ENCODE measurements at places on chromosomes 16 and 17. TPM values are rescaled to one million over a fixed set of nuclear protein-coding genes. Genes with fewer than 3 reads are reported as not detected.

DNA sequence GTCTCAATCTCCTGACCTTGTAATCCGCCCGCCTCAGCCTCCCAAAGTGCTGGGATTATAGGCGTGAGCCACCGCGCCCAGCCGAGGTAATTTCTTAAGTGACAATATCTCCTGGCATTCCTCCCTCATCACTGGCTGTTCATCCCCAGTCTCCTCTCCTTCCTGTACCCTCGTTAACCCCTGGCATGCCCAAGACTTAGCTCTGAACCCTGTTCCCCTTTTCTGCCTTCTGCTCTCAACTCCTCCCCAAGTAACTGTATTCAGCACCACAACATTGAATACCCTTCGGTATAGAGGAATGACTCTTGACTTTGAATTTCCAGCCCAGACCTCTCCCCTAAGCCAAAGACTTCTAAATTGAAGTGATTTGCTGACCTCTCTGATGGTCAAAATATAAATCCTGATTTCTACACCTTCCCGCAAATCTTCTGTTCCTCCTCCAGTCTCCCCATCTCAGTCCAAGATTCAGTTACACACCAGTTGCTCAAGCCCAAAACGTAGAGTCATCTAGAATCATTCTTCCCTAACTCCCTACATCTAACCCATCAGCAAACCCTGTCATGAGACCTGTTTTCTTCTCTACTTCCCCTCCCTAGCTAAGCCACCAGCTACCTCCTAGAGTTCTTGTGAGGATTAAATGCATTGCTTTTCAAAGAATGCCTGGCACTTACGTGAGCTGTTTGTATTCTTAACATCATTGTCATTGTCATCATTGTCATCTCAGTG is 14.8 kb downstream of the PMP22 start:
- no peaks in the 10 kb centered on the region for H3K4me1 ChIP-seq
- H3K4me3 ChIP-seq = no peak overlapping the region
- no peaks in the 10 kb centered on the region for H3K27me3 ChIP-seq
- H3K27ac ChIP-seq = peak overlapping the region; percentile 5

GRCh38 chr16:89890886-89891657 is 17.7 kb downstream of the TCF25 start:
- peaks cover 20% of the 10 kb centered on the region for H3K36me3 ChIP-seq
- H3K27me3 ChIP-seq = no peaks in the 10 kb centered on the region
- H3K4me3 ChIP-seq = no peak overlapping the region
- no peaks in the 10 kb centered on the region for H3K4me1 ChIP-seq
- no peak for DNase-seq
- no peak overlapping the region for H3K27ac ChIP-seq

DNA sequence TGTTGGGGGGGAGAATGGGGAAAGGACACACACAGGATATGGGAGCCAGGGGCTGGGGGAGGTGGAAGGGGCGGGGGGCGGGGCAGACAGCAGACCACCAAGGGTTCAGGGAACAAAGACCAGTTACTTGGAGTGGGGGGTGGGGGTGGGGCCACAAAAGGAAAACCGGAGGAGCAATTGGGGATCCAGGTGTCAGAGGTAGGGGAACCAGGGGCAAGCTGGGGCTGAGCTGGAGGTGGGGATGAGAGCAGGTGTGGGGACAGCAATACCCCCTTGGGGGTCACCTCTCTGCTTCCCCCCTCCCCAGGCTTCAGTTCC is 1.4 kb upstream of the ORAI3 start:
- H3K27me3 ChIP-seq = no peaks in the 10 kb centered on the region
- H3K4me3 ChIP-seq = no peak overlapping the region
- H3K27ac ChIP-seq = no peak overlapping the region
- peaks cover 13% of the 10 kb centered on the region for H3K4me1 ChIP-seq
- H3K36me3 ChIP-seq = peaks cover 11% of the 10 kb centered on the region

- no peaks in the 10 kb centered on the region for H3K4me1 ChIP-seq
- no peak for DNase-seq
- H3K36me3 ChIP-seq = no peaks in the 10 kb centered on the region
Measured at GRCh38 chr16:78992001-78992400, 608.5 kb downstream of the MAF start.

DNA sequence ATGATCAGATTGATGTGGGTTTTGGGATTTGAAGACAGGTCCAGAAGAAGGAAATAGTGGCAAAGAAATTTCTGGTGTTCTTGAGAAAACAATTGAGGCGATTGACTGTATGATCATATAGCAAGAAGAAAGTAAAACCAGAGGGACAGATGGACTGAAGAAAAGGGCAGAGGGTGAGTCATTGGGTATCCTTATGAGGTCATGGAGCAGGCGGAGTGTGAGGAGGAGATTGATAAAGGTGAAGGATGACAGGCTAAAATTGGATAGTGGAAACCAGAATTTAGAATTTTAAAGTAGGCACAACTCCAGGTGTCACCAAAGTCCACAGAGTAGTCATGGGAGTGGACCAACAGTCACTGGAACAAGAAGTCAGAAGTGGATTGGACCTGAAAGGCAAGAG is 1.4 kb upstream of the KRT28 start:
- no peaks in the 10 kb centered on the region for H3K36me3 ChIP-seq
- H3K27ac ChIP-seq = no peak overlapping the region
- DNase-seq = no peak
- H3K4me1 ChIP-seq = no peaks in the 10 kb centered on the region
- no peak overlapping the region for H3K4me3 ChIP-seq
- H3K27me3 ChIP-seq = no peaks in the 10 kb centered on the region

DNA sequence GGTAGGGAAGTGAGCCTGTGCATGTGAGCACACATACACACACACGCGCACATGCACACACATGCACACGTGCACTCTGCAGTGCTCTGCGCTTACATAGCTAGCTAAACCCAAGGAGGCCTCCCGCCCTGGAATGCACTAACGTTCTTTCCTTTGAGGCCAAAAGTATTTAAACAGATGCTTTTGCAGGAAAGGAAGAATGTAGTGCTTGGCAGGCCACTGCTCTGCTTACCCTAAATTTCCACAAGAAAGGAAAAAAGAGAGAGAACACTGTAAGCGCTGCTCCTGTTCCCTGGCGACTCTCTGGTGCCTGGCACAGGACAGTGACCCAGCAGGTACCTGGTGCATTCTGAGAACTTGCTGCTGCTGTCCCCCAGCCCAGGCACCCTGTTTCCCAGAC is 31.3 kb upstream of the MRPS23 start:
- no peak overlapping the region for H3K27ac ChIP-seq
- peaks cover 34% of the 10 kb centered on the region for H3K4me1 ChIP-seq
- H3K36me3 ChIP-seq = peaks cover 25% of the 10 kb centered on the region
- H3K4me3 ChIP-seq = no peak overlapping the region

Gene DHX58
- total RNA-seq = 28.6 TPM

GRCh38 chr16:57623251-57624043 is 5.0 kb upstream of the ADGRG1 start:
- H3K4me1 ChIP-seq = peaks cover 14% of the 10 kb centered on the region
- peak overlapping the region; percentile 14 for H3K27ac ChIP-seq
- H3K4me3 ChIP-seq = no peak overlapping the region
- DNase-seq = no peak
- H3K27me3 ChIP-seq = no peaks in the 10 kb centered on the region

Gene CCL4L2
- total RNA-seq = 10.7 TPM

DNA sequence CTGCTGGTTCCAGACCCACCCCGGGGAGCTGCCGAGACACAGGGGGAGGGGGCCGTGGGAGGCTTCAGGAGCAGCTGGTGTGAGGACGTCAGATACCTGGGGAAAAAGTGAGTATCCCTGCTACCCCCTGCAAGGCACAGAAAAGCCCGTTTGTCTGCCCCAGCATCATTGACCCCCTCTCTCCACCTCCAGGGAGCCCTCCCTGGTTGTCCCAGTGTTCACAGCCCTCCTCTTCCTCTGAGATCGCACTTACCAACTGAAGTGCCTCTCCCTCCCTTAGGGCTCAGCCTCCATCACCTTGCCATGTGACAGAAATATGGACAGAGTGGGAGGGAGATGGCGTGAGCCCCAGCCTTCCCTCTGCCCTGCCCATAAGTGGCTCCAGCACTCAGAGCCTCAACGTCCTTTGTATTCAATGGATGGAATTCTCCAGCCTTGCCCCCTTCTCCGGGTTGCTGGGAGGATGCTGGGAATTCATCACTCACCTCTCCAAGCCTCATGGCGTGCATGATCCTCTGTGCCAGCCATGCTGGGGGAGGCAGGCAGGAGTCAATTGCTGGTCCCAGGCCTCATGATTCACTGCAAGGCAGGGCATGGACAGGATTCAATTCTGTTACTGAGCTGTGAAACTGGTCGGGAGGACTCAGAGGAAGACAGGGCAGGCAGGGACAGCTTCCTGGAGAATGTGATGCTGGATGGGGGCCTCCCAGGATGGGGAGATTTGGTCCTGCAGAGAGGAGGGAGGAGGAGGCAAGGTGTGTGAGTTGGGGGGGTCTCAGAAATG is 14.6 kb downstream of the SPNS3 start:
- no peak overlapping the region for H3K4me3 ChIP-seq
- no peaks in the 10 kb centered on the region for H3K4me1 ChIP-seq
- H3K27ac ChIP-seq = no peak overlapping the region

Gene ABCC12
- total RNA-seq = not detected

Gene ZNF276
- 34.9 TPM for total RNA-seq

DNA sequence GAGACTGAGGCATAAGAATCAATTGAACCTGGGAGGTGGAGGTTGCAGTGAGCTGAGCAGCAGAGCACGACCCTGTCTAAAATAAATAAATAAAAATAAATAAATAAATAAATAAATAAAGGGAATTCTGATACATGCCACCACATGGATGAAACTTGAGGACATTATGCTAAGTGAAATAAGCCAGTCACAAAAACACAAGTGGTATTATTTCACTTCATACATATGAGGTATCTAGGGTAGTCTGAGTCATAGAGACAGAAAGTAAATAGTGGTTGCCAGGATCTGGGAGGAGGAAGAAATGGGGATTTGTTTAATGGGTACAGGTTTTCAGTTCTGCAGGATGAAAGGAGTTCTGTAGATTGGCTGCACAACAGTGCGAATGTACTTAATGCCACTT is 16.3 kb downstream of the PIPOX start:
- H3K27me3 ChIP-seq = no peaks in the 10 kb centered on the region
- no peak for DNase-seq
- no peak overlapping the region for H3K27ac ChIP-seq
- H3K36me3 ChIP-seq = no peaks in the 10 kb centered on the region

GRCh38 chr17:78925662-78926555 is 722 bp upstream of the TIMP2 start:
- H3K4me1 ChIP-seq = peaks cover 20% of the 10 kb centered on the region
- peak; percentile 89 for DNase-seq
- no peak overlapping the region for H3K4me3 ChIP-seq

Gene FA2H
- total RNA-seq = 7.1 TPM

Gene BRCA1
- total RNA-seq = 15.7 TPM

- H3K36me3 ChIP-seq = no peaks in the 10 kb centered on the region
- no peak within 1 kb of the TSS for H3K4me3 ChIP-seq
- H3K4me1 ChIP-seq = peaks cover 9% of the 10 kb centered on the region
- H3K27me3 ChIP-seq = no peaks in the 10 kb centered on the region
- no peak within 1 kb of the TSS for H3K27ac ChIP-seq
Measured at GRCh38 chr17:36001110-36001771, at the start of gene CCL15. TSS of gene CCL15 (minus strand) at chr17:36001553. CDS start at chr17:36001492, 61 bp downstream.

- no peaks in the 10 kb centered on the region for H3K27me3 ChIP-seq
- H3K36me3 ChIP-seq = no peaks in the 10 kb centered on the region
- no peak overlapping the region for H3K27ac ChIP-seq
- no peaks in the 10 kb centered on the region for H3K4me1 ChIP-seq
- H3K4me3 ChIP-seq = no peak overlapping the region
Measured at GRCh38 chr17:16945136-16945482, 26.8 kb downstream of the TNFRSF13B start.

DNA sequence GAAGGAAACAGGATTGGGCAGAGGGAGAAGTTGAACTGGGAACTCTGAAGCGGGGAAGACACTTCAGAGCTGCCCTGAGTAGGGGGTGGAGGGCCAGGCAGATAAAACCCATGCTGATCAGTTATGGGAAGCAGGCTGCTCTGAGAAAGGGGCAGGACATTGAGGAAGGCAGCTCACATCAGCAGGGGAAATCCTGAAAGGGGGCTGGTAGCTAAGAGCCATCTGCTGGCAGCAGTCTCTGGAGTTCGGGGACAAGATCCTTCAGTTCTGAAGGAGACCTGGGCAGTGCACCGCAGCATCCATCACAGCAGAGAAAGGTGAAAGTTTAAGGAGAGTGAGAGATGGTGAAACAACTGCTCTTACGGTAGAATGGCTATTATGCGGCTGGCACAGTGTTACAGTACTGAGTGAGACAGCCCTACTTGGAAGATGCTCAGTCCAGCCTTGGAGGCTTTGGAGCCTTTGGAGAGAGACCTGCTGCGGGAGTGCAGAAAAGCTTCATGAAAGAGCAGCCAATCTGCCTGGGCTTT is 5.4 kb upstream of the KIF18B start:
- no peak overlapping the region for H3K4me3 ChIP-seq
- no peaks in the 10 kb centered on the region for H3K27me3 ChIP-seq
- no peak overlapping the region for H3K27ac ChIP-seq
- H3K36me3 ChIP-seq = no peaks in the 10 kb centered on the region

- H3K27ac ChIP-seq = peak overlapping the region; percentile 88
- DNase-seq = no peak
- peaks cover 25% of the 10 kb centered on the region for H3K4me1 ChIP-seq
- no peaks in the 10 kb centered on the region for H3K27me3 ChIP-seq
Measured at GRCh38 chr17:40445751-40446468, 2.7 kb downstream of the IGFBP4 start.

Gene ZG16B
- total RNA-seq = 6.1 TPM

GRCh38 chr17:61450641-61451537 is 1.3 kb upstream of the TBX4 start:
- no peaks in the 10 kb centered on the region for H3K36me3 ChIP-seq
- peak; percentile 73 for DNase-seq
- H3K27ac ChIP-seq = peak overlapping the region; percentile 87
- H3K27me3 ChIP-seq = peaks cover 14% of the 10 kb centered on the region

GRCh38 chr16:50547340-50548124 is 664 bp upstream of the NKD1 start:
- no peaks in the 10 kb centered on the region for H3K36me3 ChIP-seq
- peak; percentile 66 for DNase-seq

Gene ANKRD40CL
- not detected for total RNA-seq

DNA sequence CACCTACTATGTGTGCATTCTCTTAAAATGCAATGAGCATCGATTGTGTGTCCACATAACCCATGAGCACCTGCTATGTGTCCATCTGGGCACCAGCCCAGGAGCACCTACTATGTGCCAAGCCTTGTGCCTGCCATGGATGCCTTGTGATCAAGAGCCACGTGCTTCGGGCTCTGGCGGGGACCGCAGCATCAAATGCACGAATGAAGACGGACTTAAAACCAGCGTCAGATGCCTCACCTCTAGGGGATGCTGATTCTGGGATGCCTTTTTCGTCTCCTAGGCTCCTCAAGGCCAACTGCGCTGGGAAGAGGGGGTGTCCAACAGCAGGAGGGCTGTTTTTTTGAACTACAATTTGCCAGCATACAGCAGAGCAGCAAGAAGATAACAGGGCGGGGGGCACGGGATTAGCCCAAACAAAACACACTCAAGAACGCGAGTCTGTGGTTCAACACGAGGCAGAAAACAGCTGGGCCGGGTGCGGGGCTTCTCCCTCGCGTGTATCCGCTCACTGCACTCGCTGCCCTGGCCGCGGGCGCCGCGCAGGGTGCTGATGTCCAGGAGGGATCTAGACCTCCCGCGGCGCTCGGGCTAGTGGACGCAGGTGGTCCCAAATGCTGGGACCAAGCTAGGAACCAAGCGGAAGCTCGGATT is 1.2 kb upstream of the GLIS2 start:
- H3K4me1 ChIP-seq = peaks cover 38% of the 10 kb centered on the region
- peak overlapping the region; percentile 49 for H3K4me3 ChIP-seq
- H3K27ac ChIP-seq = peak overlapping the region; percentile 75
- no peaks in the 10 kb centered on the region for H3K27me3 ChIP-seq
- DNase-seq = peak; percentile 68
- H3K36me3 ChIP-seq = no peaks in the 10 kb centered on the region

Gene IGSF6
- total RNA-seq = 35.7 TPM

Data from lung (tissue), 17 donors.